ENCODE measurements at places on chromosomes 5 and 9. TPM values are rescaled to one million over a fixed set of nuclear protein-coding genes. Genes with fewer than 3 reads are reported as not detected.

EFNA5 gene
- 19.2 TPM for total RNA-seq

PCDHGB2 gene
- total RNA-seq = 0.11 TPM

TCF7 gene
- 11.3 TPM for total RNA-seq

PCDHGA5 gene
- total RNA-seq = 0.14 TPM

DAB2 gene
- 7.6 TPM for total RNA-seq

SLC28A3 gene
- 0.03 TPM for total RNA-seq

WWC1 gene
- 88.3 TPM for total RNA-seq

LIFR gene
- total RNA-seq = 6.6 TPM

RELL2 gene
- total RNA-seq = 3.5 TPM

OR2V1 gene
- total RNA-seq = not detected

CD180 gene
- not detected for total RNA-seq

ZNF367 gene
- total RNA-seq = 5.6 TPM

ADAMTSL1 gene
- total RNA-seq = 0.13 TPM

Data from A549 treated with Mapracorat at 1 μM for 4 hours (cell line).